Activated CD4-positive, alpha-beta T cell treated with anti-CD3 and anti-CD28 coated beads, Interleukin-2, amount 50 U/mL, for 1 hour (primary cell): ENCODE measurements at places on chromosomes 13 and 19.

DNA sequence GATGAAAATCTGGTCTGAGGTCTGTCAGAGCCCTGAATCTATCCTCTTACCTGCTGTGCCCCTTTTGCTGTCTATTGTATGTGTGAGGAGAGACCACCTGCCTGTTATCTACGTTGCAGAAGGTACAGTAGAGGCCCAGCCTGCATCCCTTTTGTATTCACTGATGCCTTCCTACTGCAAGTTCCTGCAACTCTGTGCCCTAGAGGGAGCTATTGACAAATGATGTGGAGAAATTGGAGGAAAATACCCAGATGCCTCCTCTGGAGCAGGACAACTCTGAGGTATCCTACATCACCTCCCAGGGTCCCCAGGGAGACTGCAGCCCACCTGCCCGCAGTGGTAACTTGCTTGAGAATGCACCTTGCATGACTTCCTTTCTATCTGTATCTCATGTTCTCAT is 33.7 kb downstream of the SIAH3 start:
- DNase-seq = no peak

DNA sequence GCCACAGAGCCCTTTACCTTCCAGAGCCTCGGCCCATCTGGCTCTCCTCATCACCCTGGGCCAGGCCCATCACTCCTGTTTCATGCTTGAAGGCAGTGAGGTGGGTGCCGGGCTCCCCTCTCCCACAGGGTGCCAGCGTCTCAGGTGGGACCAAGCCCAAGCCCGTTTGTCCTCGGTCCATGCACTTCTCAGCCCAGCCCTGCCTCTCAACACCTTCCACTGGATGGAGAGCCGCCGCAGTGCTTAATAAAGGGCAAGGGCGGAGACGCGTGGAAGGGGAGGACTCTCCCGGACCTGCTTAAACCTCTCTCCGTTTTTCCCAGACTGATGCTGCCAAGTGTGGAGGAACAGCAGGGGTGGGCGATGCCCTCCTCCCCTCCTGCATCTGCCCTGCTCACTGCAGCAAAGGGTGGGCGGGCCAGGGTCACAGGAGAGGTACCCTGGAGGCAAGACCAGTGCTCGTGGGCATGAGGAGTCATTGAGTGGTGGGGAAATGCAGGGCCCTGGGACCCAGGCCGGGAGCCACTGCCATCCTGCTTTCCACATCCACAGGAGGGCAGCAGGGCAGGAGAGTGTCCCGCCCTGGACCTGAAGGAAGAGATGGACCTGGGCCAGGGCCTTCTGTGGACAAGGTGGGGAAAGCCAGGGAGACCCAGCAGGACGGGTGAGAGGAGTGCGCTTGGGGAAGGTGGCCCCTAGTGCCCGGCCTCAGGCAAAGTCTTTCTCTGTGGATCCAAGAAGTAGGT is 9.7 kb upstream of the ATP11A start:
- DNase-seq = no peak

DNA sequence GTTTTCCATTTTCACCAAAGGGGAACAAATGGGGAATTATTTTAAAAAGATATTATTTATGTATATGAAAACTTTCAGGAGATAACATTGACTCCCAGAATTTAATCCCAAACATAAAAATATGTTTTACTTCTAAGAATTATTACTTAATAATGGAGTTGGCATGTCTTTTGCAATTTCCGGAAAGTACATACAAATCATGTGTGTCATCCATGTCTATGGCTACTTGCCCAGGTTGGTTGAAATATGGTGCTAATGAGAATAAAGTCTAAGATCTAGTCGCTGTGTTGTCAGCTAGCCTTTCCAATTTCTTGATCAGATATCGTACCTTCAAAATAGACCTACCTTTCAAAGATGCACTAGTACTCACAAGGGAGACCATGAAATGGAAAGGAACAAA is 1003.2 kb upstream of the PCDH20 start:
- no peak for DNase-seq

DNA sequence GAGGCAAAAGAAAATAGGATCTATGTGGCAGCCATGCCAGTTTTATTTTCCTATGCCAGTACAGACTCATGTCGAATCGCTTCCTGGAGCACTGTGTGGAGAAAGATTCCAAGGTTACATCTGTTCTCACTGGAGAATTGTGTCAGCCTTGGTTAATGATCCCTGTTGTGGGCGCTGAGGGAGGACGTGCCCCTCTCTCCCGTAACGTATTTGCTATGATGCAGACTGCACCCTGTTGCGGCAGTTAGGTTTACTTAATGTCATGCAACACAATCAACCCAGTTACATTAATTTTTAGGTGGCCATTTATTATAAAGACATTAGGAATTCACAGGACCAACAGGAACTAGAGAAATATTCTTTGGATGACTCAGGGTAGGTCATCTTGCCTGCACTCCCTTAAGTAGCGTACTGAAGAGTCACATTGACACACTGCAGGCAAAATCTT is 892.9 kb downstream of the EFNB2 start:
- DNase-seq = no peak

GRCh38 chr19:30799865-30800755 is 427.9 kb downstream of the ZNF536 start:
- DNase-seq = peak; percentile 12

- no peak for DNase-seq
These were observed 85.4 kb upstream of the GPR183 start for GRCh38 chr13:99392470-99393135.

DNA sequence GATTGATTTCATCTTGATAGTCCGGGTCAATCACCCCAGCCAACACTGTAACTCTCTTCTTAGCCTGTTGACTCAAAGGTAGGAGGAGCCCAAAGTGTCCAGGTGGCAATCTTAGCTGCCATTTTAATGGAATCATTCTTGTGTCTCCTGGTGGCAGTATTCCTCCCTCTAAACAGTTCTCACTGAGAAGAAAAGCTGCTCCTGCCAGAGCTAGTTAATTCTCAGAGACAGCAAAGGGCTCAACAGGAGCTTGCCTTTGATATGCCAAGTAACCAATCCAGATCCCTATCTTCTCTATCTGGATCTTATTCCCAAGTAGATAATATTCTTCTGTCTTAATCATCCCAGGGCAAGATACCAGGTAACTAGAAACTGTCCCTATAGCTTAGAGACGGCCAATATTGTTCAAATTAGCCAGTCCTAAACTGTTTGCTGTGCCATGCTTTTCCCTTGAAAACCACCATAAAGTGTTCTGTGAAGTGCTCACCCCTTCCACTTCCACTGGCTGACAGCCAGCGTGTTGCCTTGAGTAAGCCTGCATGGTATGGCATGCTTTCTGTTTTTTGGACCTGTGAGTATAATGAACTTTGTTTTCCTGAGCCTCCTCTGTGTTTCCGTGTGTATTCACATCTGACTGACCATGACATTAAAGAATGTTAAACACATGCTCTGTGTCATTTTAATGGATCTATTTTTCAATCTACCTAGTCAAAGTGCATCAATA is 463.7 kb upstream of the SLITRK5 start:
- no peak for DNase-seq

DNA sequence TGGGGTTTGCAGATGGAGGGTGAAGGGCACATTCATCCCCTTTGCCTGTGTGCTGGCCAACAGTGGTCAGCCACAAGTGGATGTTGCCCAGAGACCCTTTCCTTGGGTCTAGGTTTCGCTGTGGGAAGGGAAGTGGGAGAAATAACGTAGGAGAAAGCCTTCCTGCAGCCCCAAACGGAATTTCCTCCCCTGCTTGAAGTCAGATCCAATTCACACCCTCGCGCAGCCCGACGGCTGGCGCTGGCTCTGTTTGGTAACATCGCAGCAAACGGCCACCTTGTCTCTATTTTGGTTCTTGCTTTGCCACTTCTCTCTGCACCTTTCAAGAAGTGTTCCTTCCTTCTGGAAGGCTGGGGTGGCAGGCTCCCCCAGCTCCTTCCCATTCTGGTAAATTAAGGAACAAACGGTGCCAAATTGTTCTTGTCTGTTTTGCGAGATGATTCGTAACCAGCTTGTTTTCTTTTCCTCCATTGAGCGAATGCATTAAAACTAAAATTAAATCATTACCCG is 45.4 kb downstream of the CHST8 start:
- no peak for DNase-seq
